ENCODE measurements at places on chromosomes 6 and 20.
A peak's percentile ranks its signal among the peaks of the same experiment; 100 is the strongest.

DNA sequence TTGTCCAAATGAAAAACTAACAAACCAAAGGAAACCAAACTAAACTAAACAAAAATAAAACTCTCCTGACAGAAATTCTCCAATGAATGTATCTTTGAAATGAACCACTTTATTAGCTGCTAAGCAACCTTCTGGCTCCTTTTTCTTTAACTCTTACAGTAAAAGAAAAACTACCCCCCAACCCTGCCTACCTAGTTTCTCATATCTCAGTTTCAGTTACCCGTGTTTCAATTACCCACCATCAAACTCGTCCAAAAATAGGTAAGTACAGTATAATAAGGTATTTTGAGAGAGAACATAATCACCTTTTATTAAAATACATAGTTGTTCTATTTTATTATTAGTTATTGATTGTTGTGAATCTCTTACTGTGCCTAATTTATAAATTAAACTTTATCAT is 177.4 kb upstream of the THEMIS start:
- DNase-seq, result no peak

DNA sequence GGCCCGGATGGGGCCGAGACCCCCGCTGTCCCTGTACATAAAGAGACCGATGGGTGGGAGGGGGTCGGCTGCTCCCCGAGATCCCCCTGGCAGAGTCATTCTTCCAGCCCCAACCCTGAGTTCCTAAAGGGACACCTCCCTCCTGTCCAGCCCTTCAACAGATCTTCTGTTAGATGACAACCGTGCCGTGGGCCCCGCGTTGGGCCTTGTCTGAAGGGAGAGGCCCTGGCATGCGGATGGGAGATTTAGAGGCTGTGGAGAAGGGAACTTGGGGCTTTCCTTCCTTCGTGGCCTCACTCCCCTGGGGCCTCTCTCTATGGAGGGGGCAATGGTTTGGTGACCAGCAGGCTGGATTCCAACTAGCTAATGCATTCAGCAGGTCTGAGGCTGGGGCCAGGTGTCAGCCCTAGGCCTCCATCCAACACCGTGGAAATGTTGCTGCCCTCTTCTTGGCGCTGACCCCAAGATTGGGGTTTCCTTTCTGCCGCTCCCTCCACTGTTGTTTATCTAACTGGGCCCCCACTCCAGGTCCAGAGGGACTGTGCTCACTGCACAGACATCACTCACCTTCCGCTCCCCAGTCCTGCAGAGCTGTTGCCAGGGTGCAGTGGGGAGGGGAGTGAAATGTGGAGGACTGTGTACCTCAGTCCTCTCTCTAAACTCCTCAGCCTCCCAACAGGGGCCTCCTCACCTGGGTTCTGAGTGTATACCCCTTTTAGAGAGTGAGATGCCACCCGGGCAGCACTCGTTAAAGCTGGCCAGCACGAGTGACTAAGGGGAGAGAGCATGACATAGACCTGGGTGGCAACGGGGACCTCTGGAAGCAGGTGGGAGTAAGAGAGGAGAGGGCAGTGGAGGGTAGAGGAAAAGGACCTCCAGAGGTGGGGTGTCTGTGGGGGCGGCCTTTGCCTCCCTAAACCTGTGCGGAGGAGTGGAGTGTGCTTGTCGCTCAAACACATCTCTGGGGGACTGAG is 6.7 kb downstream of the TMEM151B start:
- no peak for DNase-seq

- DNase-seq, result no peak
These were observed 736.1 kb downstream of the HDGFL1 start for GRCh38 chr6:23305325-23305943.

DNA sequence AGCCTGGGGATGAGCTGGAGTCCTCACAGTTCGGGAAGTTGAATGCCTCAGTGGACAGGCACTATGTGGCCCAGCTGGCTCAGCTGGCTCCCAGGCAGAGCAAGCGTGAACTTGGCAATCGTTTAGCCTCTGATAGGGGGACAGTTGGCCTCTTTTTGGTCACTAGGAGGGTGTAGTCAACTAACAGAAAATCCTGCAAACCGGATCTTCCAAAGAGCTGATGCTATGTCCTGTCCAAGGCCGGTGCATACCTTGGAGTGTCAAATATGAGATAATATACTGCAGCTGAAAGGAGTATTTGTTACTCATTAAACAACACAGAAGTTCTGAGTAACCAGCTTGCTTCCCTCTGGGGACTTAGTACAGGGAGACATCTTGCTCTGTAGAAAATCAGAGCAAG is 126.2 kb upstream of the EXOC2 start:
- DNase-seq, result no peak

DNA sequence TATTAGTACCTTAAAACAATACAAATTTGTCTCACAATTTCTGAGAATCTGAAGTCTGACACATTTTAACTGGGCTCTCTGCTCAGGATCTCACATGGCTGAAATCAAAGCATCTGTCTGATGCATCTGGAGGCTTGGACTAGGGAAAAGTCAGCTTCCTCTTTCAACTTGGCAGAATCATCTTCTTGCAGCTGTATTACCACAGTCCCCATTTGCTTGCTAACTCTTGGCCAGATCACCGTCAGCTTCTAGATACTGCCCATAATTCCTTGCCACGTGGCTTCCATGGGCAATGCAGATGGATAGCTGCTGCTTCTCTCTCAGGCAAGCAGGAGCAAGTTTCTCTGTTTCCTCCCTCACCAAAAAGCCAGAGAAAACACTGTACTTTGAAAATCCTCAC is 1106.4 kb upstream of the CITED2 start:
- DNase-seq, result peak; percentile 39

DNA sequence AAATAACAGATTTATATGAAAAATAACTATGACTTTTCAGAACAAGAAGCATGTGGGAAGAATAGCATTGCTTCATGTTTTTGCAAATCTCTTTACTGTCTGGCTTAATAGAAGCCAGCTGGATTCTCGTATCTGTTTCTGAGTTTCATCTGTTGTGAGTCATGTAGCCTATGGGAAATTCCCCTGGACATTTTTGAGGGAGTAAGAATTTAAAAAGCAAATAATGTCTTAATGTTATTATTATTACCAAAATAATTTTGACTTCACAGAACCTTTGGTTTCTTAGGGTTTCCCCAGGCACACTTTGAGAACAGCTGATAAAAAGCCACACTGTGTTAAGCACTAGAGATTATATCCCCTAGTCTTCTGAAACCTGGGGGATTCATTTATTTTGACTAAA is 75.8 kb downstream of the SYCP2L start:
- DNase-seq, result no peak

GRCh38 chr20:542777-543368 is 717 bp downstream of the CSNK2A1 start:
- DNase-seq, result peak; percentile 36

DNA sequence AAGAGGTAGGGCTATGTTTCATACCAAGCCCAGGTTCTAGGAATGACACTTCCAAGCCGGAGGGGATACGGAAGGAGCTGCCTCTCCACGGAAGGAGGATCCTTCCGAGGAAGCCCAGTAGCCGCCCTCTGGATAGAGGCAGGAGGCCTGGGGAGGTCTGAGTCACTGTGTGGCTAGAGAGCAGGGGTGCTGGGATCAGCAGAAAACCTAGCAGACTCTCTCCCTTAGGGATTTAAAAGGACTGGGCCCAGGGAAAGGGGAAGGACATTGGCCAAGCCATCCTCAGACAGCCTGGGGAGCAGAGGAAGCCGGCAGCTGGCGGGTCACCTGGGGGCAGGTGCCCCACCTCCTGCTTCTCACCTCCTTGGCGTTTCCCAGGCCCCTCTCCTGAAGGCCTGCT is 36.6 kb upstream of the NFATC2 start:
- no peak for DNase-seq

DNA sequence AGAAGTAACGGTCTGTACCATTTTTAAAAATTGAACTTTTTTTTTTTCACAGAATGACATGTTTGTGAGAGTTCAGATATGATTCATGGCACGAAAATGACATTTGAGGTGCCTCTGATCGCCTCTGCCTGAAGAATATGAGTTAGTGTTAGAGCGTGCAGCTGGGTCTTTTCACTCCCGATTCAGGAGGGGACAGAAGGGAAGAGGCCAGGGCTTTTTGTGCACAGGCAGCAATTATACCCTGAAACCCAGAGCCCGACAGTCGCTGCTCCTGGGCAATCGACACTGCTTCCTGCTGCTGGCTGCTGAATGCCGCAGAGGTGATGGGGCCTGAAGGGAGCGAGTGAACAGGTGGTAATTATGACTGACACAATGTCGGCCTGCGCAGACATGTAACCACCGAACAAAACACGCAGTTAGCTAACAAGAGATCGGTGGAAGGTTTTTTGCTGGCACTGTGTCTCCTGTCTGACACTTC is 652.0 kb upstream of the NOX3 start:
- DNase-seq, result no peak

DNA sequence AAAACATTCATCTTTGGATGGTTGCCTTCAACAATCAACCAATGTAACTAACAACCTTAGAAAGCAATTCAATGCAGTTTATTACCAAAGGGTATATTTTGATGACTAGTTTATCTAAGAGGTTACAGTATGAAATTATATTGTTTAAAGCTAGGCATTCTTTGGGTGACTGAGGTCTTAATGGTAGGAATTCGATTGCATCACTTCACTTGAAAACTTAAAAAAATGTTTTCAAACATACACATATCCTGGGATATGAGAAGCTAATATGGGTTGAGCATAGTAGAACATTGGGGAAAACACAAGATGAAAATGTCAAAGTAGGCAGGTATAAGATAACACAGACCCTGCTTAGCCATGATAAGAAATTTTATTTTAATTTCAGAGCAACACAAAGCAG is 144.6 kb upstream of the BMP5 start:
- no peak for DNase-seq

- DNase-seq, result no peak
These were observed 123.8 kb downstream of the FAM83B start for GRCh38 chr6:54970337-54970736.

DNA sequence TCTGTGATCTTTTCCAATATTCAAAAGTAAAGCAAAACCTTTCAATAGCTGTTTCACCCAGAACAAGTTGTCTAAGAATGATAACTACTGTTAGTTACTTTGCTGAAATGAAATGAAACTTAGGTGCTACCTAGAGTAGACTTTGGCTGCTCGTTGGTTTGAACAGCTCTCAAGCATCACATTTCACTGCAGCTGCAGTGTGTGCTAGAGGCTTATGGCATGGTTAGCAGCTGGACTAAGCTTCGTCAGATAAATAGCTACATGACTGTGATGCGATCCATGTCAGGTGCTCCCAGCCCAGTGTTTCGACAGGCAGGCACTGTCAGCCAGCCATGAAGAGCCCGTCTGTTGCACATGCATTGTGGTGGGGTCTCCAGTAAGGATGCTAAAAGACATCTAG is 201.1 kb downstream of the TFAP2B start:
- no peak for DNase-seq

- no peak for DNase-seq
These were observed 22.4 kb upstream of the KIAA0408 start for GRCh38 chr6:127481628-127482027.

DNA sequence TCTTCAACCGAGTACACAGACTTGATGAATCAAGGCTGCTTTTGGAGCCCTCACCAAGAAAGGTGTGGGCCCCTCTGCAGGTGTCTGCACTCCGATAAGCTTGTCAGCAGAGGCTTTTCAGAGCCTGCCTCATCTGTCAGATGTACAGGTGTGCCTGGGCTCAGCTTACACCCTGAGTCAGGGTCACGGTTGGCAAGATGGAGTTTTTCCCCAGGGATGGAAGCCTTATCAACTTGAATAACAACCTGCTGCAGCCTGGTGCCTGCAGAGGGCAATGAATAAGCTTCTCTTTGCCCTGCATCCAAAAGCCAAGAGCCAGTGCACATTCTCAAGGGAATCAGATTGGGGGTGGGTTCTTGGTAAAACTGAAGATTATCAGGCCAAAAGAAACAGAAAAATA is 427.1 kb downstream of the CD83 start:
- no peak for DNase-seq

DNA sequence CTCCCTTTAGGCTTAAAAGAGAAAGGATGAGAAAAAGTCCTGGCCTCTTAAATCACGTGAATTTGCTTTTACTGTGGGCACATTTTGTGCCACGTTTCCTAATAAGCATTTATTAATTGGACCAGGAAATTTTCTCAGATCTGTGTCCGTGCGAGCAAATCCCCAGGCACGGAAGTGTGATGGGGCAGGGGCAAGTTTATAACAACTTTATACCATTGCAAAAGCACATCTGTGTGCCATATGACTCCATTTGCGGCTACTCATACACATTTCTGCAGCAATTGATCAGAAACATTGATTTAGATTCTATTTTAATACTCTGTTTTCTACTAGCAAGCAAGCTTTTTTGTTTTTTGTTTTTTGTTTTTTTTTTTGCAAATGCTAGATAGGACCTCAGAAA is 373.2 kb downstream of the TAF4 start:
- no peak for DNase-seq

DNA sequence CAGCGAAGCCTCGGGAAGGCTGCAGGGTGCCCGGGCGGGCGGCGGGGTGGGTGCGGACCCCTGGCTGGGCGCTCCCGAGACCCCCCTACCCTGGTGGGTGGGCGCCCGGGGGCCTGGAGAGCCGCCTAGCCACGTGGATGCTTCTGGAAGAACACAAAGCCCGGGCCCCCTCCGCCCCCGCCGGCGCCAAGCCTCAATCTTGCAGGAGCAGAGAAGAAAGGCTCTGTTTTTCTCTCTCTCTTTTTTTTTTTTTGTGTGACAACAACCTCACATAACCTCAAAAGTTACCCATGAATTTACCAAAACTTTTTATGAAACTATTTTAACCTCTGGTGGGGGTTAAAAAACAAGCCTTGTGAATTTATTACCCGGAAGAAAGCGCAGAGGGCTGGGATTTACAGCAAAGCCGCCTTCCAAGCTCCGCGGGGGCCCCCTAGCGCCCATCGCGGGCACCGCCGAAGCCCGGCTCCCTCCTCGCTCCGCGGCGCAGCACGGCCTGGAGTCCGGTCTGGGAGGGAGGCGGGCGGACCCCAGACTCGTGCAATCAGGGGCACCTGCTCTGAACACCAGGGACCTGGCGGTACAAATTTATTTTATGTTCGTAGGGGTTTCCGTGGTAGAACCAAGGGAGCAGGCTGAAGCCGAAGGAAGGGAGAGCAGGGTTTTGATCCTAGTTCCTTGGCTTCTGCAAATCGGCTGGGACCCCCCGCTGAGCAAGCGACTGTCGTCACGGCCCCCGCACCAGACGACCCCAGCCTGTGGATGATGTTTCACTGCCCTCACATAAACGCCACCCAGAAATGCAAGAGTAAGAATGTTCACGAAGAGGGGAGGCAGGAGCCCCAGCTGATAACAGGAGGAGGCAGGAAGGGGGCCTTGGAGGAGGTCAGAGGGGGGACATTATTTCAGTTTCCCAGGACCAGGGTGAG is 58.9 kb downstream of the ZNF831 start:
- peak; percentile 88 for DNase-seq

DNA sequence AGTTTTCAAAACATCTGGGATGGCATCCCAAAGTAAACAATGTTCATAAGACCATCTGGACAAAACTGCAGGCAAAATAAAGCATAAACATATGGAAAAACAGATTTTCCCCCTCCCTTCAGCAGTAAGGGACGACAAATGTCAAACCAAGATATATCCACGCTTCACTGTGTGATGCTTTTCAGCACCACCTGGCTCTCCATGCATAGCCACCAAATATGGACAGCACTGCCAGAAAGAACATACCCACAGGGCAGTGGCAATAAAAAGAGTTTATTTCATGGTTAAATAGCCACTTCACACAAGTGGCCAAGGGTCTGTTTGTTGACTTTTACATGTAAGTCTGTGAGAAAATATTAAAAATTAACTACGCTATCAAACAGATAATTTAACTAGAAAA is 23.1 kb downstream of the USP45 start:
- no peak for DNase-seq

Data from right hindlimb (tissue), 1 donor.